ENCODE measurements at places on chromosomes 6 and 20.

- DNase-seq = no peak
These were observed 323.1 kb downstream of the TPBG start for GRCh38 chr6:82686719-82687118.

GRCh38 chr20:37144856-37145404 lies 34.2 kb upstream of the RPN2 start:
- DNase-seq = no peak

DNA sequence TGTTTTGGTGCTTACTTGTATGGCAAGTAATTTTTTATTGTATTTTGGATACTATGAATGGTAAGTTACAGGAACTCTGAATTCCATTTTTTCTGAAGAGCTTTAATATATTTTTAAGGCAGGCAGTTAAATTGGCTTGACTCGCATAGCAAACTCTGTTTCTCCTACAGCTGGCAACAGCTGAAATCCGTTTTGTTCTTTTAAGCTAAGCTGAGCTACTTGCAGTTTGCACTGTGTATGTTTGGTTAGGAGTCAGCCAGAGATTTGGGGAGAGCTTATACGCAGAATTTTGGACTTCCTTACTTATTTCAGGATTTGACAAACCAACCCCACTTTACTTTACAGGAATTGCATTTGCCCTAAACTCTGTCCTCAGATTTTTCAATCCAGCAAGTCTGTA lies 179.1 kb downstream of the COL19A1 start:
- no peak for DNase-seq

GRCh38 chr20:17856024-17856564 lies 112.5 kb downstream of the SNX5 start:
- DNase-seq = no peak

- DNase-seq = no peak
These were observed 642.1 kb upstream of the FLRT3 start for GRCh38 chr20:14979453-14979986.

DNA sequence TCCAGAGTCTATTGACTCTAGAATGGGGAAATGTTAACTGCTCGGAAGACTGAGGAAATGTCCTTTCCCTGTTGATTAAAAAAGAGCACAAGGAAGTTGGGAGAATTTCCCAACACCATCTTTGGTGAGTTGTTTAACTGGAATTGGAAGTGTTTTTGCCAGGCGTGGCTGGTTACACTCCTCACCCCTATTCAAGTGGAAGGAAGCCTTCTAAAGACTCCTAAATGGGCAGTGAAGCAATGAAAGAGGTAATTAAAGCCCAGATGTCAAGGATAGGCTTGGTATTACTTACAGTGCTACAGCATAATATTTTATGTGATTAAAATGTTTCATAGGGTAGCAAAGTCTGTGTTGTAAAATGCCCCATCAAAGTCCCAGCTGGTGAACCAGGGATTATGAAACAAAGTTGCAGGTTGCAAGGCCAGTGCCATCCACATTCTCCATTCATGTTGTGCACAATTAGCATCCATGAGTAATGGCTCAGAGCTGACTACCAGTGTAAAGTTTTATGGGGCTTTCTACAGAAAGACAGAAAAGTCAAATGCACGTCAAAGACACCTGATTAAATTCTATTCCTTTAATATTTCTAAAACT lies 52.6 kb downstream of the BTBD3 start:
- DNase-seq = no peak

DNA sequence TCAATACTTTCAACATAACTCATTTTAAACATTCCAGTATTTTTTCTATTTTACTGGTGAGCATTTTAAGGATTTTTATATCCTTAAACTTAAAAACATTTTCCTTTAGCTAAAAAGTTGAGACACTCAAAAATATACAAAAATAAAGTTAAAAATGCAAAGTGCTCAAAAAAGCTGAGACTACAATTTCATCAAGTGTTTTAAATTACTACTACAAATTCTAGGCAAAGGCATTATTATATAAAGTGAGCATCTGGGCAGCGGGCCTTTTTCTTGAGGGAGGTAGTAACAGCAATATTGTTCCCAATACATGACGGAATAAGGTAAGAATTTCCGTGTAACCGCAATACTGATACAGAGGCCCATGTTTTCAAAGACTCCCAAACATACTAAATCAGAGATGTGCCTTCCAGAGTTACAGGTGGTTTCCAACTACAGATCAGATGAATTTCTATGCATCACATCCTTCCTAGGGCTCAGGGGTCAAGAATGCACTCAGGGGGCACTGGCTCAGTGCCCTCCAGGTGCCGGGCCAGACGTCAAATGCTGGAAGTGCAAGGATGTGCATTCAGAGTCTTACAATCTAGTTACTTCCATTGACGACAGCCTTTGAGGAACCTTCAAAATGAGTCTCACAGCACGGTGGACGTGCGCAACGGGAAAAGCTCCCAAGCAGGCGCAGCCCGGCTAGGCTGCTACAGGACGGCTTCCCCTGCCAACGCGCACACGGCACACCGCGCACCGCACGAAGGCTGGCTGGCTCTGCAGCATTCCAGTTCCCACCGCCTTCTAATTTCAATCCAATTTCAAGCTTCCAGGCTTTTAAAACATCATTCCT lies 1.7 kb downstream of the PHF10 start:
- no peak for DNase-seq
